NCI-H2081 treated with DMSO at 0.1 percent for 48 hours (cell line): ENCODE measurements at places on chromosomes 5 and 9.

DNA sequence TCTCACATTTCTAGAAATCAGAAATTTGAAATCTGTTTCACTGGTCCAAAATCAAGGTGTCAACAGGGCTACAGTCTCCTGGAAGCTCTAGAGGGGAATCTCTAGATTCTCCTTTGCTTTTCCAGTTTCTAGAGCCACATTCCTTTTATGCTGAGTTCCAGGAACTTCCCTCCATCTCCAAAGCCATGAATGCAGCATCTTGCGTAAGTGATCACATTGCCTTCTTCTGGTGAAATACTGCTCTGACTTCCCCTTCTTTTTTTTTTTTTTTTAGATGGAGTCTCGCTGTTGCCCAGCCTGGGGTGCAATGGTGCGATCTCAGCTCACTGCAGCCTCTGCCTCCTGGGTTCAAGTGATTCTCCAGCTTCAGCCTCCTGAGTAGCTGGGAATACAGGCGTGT lies 23.8 kb downstream of the GDA start:
- DNase-seq = no peak

DNA sequence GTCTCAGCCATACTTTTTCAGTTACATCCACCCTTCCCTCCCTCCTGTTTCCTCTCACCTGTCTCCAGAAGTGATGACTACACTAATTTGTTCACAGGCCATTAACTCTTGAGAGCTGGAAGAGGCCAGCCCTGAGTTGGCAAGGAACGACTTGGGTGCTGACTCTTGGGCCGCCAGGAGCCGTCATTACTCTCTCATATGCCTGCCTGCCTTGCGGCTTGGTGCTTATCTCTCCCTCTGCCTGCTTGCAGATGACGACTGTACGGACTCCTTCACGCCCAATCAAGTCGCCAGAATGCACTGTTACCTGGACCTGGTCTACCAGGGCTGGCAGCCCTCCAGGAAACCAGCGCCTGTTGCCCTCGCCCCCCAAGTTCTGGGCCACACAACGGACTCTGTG lies 66.1 kb downstream of the PAPPA start:
- DNase-seq = no peak

DNA sequence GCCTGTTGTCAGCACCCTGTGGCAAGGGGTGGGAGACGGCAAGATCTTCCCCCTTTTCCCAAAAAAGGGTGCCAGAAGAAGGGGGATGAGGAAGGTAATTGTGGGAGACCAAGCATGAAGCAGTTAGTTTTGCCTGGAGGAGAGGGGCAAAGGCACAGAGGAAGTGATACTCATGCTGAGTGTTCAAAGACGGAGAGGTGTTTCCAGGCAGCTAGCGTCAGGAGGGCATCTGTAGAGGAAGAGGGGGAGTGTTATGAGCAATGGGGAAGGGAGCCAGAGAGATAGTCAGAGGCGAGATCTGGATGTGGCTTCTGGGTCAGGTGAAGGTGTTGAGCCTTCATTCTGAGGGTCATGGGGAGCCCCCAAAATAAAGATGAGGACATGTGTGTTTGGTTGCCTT lies 26.9 kb upstream of the ADAM19 start:
- DNase-seq = no peak

DNA sequence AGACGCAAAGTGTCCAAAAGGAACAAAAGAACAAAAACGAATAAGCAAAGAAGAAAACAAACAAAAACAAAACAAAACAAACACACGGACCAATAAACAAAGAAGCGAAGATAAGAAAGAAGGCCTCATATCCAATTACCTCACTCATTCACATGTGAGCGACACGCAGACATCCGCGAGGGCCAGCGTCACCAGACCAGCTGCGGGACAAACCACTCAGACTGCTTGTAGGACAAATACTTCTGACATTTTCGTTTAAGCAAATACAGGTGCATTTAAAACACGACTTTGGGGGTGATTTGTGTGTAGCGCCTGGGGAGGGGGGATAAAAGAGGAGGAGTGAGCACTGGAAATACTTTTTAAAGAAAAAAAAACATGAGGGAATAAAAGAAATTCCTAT lies 28.3 kb upstream of the WWC1 start:
- DNase-seq = no peak

- no peak for DNase-seq
Measured at GRCh38 chr5:59921816-59922215, 28.3 kb upstream of the PDE4D start.

- DNase-seq = no peak
Measured at GRCh38 chr9:89383030-89383720, 64.9 kb downstream of the SECISBP2 start.

DNA sequence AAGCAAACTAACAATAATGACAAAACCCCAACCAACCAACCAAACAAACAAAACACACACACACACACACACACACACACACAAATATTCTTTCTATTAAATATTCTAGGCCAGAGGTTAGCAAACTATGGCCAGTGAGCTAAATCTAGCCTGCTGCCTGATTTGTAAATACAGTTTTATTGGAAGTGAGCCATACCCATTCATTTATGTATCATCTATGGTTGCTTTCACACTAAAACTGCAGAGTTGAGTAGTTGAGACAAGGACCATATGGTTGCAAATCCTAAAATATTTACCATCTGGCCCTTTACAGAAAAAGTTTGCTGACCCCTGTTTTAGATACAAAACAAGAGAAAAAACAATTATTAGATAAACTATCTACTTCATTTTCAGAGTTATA lies 620.5 kb upstream of the SEMA6A start:
- DNase-seq = no peak

- no peak for DNase-seq
Measured at GRCh38 chr9:136662656-136663581, at the start of gene EGFL7. Gene EGFL7, plus strand, starts transcription at chr9:136662916. Its CDS starts 5,367 bp downstream, at chr9:136668283.

- no peak for DNase-seq
Measured at GRCh38 chr5:170301981-170302652, 4.5 kb upstream of the LCP2 start.

DNA sequence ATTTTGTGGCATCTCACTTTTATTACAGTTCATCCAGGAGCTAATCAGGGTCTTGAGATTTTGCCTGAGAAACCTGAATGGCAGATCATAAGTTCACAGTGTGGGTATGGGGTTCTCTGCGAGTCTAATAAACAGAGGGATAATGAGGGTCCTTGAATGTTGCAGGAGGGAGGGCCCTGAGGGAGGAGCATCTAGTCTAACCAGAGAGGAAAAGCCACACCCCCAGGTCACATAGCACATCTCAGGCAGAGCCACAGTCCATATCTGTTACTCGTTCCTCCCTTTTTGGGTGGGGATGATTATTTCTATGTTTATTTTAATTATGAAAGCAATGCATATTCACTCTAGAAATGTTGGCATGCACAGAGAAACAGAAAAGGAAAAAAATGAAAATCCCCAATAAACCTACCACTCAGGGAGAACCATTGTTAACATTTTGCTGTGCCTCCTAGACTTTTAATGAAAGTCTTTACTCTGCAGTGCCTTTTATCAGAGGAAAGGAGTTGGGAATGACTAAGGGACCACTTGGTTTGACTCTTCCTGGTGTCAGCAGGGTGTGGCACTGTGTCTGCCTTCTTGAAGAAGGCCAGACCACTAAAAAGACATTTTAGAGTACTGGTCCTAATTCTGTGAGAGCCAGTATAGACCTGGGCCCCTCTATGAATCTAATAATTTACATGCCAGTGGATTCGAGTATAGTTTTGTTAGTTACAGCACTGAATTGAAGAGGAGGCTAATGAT lies 2.8 kb downstream of the GALNT12 start:
- no peak for DNase-seq

GRCh38 chr5:137753691-137754187 lies 424 bp downstream of the HNRNPA0 start:
- DNase-seq = no peak
